ENCODE measurements at places on chromosomes 12 and 14.
A peak's percentile ranks its signal among the peaks of the same experiment; 100 is the strongest.

DNA sequence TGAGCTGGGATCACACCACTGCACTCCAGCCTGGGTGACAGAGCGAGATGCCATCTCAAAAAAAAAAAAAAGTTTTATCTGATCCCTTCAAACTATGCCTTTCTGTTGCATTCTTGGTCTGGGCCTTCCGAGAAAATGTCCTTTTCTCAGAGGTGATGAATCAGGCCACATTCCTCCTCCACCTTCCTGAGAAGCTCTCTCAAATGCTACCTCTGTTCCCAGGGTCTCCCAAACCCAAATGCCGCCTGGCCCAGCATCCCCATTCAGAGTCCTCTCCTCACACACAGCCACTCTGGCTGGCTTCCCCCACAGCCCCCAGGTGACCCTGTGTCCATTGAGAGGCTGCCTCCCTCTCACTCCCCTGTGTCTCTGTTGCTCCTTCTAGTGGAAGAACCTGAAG lies 19.7 kb upstream of the TMED10 start:
- no peak for DNase-seq

GRCh38 chr14:68247676-68248268 lies 428.2 kb downstream of the RAD51B start:
- no peak for DNase-seq

GRCh38 chr14:80425686-80426085 lies 214.4 kb upstream of the DIO2 start:
- peak; percentile 40 for DNase-seq

DNA sequence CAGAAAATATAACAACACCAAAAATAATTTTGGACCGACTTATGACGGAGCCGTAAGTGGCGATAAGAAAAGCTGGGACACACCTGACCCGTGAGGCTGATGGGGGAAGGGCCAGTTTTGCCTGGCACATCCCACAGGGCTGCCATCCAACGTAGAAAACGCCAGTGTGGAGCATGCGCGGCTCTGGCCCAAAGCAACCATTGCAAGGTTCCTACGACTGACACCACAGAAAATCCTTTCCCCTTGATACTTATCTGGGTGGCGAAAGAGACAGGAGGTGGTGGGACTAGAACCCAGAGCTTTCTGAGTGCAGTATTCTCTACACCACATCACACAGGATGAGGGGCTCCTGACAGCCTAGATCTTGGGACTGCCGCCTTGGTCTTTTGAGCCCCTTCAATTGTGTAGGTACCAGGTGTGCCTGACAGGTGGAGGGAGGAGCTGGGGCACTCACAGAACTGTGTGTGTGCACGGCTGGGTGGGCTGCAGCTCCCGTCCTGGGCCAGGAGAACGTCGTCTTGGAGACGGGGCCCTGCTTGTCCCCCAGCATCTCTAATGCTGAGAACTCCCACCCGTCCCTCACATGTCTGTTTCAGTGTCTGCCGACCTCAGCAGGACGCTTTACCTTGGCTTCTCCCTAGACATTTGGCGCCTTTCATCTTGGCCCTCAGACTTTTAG lies 17.4 kb upstream of the CACNA2D4 start:
- DNase-seq, result no peak

GRCh38 chr12:124660851-124661250 lies 93.4 kb upstream of the NCOR2 start:
- no peak for DNase-seq

- no peak for DNase-seq
These were observed 74.8 kb upstream of the FRMD6 start for GRCh38 chr14:51576879-51577278.
